Peyer's patch (tissue), 4 donors: ENCODE measurements at places on chromosomes 4 and X. TPM values are rescaled to one million over a fixed set of nuclear protein-coding genes. Genes with fewer than 3 reads are reported as not detected.

PCDH11X gene
- total RNA-seq, result not detected

POU3F4 gene
- not detected for total RNA-seq

DNA sequence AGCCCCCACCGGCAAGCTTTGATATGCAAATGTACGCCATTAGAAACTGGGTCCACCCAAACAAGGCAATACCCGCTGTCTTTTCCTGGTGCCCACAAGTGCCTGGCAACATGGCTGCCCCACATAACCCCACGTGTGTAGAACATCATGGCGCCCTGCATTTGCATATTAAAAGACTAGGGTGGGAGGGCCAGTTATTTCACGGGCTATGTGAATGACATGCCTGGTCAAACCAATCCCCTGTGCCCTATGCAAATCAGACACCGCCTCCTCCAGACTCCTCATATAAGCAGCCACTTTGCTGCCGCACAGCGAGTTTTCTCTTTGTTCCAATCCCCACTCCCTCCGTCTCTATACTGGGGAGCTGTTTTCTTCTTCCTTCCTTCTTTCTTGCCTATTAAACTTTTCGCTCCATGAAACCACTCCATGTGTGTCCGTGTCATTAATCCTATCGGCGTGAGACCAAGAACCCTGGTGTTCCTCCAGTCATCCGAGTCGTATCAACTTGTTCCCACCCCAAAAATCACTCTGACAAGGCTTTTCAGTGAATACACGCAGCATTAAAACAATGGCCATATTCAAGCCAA, 112.6 kb upstream of the SORBS2 start:
- H3K4me1 ChIP-seq, result no peaks in the 10 kb centered on the region
- no peak for DNase-seq
- H3K27ac ChIP-seq, result no peak overlapping the region
- no peaks in the 10 kb centered on the region for H3K27me3 ChIP-seq

- H3K27ac ChIP-seq, result no peak overlapping the region
- H3K4me3 ChIP-seq, result no peak overlapping the region
- H3K36me3 ChIP-seq, result no peaks in the 10 kb centered on the region
- DNase-seq, result peak; percentile 44
Measured at GRCh38 chrX:136953867-136954787, 73.6 kb upstream of the RBMX start.

DNA sequence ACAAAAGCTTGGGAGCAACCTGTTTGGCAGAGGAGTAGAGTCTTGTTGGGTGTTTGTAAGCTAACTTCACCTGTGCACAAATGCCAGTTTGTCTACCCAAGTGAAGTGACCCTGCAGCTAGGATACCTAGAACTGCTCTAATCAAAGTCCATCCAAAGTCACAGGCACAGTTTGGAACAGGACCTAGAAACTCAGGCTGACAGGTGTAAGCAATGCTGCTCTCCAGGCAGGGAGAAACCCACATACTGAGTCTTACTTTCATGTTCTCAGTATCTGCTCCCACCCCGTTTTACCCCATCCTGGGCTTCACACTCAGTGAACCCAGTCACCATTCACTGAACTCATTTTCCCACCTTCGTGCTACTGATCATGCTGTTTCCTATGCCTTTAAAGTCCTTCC, 40.3 kb downstream of the MAML3 start:
- no peak overlapping the region for H3K4me3 ChIP-seq
- H3K27ac ChIP-seq, result no peak overlapping the region
- no peaks in the 10 kb centered on the region for H3K4me1 ChIP-seq
- no peaks in the 10 kb centered on the region for H3K27me3 ChIP-seq

GRCh38 chr4:3611778-3612177, 79.6 kb upstream of the LRPAP1 start:
- no peak for DNase-seq
- no peaks in the 10 kb centered on the region for H3K4me1 ChIP-seq
- H3K4me3 ChIP-seq, result no peak overlapping the region
